ENCODE measurements at places on chromosomes 3 and 15.

DNA sequence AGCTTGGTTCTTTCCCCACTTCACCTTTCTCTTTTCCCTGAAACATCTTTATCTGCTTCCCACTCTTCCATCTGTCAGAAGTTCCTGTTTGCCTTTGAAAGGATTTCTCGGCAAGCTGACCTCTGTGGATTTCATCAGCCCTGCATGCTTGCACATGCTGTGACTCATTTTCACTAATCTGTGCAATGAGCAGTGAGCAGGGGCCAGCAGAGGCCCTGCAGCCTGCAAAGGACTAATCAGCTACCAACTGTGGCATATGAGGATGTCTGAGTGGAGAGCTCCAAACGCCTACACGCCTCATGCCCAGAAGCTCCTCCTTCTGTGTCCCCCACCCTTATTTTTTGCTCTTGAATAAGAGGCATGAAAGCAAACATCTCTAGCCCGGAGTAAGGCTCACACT lies 333.0 kb upstream of the SEMA6D start:
- no peak for DNase-seq

- DNase-seq: no peak
These were observed 212.8 kb upstream of the RORA start for GRCh38 chr15:61441891-61442290.

GRCh38 chr3:100205171-100205570 lies 55.6 kb upstream of the TBC1D23 start:
- no peak for DNase-seq

GRCh38 chr3:106963442-106963841 lies 413.8 kb upstream of the CCDC54 start:
- DNase-seq: no peak

GRCh38 chr15:50107591-50108408 lies 11.2 kb downstream of the ATP8B4 start:
- DNase-seq: no peak

Measured in activated naive CD4-positive, alpha-beta T cell (primary cell).